HT1080 (cell line): ENCODE measurements at places on chromosomes 5 and 9. TPM values are rescaled to one million over a fixed set of nuclear protein-coding genes. Genes with fewer than 3 reads are reported as not detected.

GRCh38 chr9:1916655-1917054 lies 98.5 kb upstream of the SMARCA2 start:
- no peak for DNase-seq

GRCh38 chr9:111975709-111976108 lies 79.1 kb downstream of the UGCG start:
- no peak for DNase-seq

- no peak for DNase-seq
These were observed 66.9 kb downstream of the SKIC3 start for GRCh38 chr5:95487880-95488279.

DNA sequence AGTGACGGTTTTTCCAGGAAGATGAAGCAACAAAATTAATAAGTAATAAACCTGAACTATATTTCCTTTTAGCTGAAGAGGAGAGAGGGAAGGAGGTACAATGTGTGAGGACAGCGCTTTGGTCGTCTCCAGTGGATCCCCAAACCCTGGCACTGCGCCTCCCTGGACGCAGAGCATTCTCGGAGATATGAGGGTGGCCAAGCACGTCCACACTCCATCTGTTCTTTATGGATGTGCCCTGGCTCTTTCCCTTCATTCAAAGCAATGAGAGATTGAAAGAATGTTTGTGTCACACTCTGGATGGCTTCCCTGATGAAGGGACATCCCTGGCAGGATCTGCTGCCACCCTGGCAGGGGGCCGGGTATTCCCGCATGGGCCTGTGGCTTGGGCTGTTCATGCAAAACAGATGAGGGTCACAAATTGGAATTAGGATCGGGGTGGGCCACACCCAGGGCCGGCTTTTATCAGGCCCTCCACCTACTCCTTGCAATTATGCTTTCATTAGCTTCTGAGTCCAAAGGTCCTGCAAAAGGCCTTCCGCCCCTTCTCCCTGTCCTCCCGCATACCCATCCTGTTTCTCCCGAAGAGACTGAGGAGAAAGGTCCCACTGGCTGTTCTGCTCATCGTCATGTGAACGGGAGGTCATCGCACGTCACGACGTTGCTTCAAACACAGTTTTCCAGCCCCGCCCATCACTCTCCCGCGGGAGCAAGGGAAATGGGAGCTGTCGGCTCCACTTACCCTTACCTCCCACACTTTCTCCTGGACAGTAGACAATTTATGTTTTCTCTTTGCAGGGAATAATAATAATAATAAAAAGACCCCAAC lies 286.1 kb upstream of the IRX4 start:
- DNase-seq = no peak

GRCh38 chr9:130186839-130187522 lies 14.8 kb downstream of the NCS1 start:
- DNase-seq = peak; percentile 74

DNA sequence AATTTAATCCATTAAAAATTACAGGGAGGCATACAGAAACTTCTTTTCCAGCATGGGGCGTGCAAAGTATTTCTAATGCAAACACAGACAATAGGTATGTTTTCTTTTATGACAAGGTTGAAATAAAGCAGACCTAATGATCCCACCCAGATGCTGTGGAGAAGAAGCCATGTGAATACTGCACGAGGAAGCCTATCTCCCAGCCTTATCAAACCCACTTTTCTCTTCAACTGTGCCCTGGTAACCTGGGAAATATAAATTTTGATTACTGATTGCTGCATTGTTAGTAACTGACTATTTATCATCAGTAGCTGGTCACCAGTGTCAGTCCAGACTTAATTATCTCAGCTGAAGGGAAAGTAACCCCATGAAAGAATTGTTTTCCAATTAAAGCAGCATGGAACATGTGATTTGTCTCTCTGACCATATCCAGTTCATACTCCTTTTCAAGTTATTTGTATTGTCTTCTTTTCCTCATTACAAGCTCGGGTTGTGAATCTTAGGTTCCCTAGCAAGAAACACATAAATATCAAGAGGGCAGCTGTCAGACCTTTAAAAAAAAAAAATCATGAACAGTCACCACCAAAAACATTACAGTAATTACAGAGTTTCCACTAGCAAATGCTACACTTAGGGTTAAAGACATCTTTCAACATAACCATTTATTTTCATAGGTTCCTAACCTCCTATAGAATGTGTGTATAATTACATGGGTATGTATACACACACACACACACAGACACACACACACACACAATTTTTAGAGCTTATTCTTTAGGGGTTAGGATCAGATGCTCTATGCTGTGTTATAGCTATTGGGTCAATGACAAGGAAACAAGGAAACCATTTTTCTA lies 50.3 kb downstream of the SEMA6A start:
- DNase-seq = no peak

DNA sequence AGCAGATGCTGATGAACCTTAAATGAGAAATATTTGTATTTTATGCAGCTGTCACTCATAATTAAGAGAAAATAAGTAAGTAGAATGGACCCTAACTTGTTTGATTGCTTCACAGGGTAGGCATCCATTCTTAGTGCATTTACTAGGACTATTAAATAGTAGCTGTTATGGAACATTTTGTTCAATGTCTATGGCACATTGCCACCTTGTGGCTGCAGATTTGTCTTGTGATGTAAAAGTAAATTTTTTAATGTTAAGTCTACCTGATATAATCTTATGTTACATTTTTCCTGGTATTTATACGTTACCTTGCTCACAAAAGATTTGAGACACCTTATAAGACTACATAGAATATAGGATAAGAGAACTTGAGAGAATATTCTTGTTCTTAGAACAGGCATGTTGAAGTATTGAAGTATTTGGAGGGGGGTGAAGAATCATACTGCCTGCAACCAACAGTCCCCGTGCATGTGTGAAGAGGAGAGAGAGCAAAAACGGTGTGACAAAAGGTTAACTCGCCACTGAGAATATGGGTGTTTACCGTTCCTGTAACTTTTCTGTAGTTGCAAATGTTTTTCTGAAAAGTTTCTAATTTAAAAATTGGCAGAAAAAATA lies 161.1 kb downstream of the MAST4 start:
- DNase-seq = peak; percentile 8

DNA sequence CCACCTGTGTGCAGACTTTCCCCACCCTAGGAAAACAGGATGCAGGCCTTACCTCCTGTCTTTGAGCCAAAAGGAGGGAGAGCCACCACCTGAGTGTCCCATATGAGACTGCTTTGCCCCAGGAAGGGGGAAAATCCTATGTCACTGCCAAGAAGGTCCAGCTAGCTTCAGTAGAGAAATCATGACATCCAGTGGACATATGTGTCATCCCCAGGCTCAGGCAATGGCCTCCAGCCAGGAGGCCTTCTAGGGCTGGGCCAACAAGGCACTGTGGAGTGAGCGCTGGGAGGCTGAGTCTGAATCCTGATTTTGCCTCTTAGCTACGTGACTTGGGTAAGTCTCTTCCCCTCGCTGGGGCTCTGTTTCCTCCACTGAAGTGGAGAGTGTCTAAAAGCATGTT lies 60.2 kb downstream of the SMIM23 start:
- DNase-seq = no peak

GRCh38 chr9:105554042-105554441 lies 3.9 kb upstream of the FKTN start:
- DNase-seq = no peak

DNA sequence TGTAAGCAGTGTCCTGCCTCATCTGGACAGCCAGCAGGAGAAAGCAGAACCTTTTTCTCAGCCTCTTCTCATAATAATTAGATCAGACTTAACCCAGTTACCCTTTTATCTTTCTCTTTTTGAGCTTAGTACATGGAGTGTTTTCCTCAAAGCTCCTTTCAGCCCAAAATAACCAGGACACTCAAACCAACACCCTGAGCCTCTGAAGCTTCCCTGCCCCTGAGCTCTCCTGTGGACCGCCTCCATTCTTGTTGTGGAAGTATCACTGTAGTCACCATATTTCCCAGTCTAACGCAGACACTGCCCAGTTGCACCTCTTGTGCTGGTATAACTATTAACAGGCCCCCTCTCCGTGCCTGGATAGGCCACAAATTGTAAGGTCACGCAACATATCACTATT lies 53.8 kb upstream of the ZNF622 start:
- no peak for DNase-seq

NUTM2G gene
- not detected in 2 replicates for total RNA-seq

ADAMTSL1 gene
- 1.9 and 2.2 TPM in 2 replicates for total RNA-seq

MCCC2 gene
- 42.0 and 50.3 TPM in 2 replicates for total RNA-seq
